ENCODE measurements at places on chromosomes 12 and 14.

GRCh38 chr14:91834571-91834970, 32.8 kb downstream of the TC2N start:
- DNase-seq: no peak

- no peak for DNase-seq
Observed at GRCh38 chr14:106843951-106844483, 1317.6 kb downstream of the TMEM121 start.

GRCh38 chr12:59329462-59329861, 266.4 kb upstream of the SLC16A7 start:
- no peak for DNase-seq

DNA sequence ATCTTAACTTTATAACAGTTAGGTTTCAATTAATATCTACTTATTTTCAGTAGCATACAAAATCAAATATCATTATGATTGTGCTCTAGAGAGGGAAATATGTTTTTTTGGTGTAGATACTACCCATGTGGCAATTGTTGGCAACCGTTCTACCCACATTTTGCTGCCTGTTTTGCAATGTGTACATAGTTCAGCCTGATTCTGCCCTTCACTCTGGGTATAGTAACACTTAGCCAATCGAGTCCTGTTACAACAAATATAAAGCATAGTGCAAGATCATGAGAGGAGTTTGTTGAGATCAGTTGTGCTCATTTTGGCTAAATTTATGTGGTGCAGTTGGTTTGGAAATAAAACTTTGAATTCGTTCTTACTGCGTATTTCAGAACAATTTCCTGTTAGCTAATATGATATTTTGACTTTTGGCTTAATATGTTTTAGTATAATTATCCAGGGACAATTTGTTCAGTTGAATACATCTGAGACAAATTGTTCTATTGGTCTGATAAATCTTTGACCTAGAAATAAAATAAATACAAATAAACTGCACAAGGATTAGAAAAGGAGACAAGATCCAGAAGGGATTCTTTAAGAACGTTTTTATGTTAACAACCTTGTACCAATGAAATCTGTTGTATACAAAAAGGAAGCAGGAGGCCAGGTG, 76.9 kb downstream of the ATF7IP start:
- DNase-seq: no peak
